Activated CD4-positive, alpha-beta memory T cell treated with anti-CD3 and anti-CD28 coated beads, Interleukin-2, amount 10 ng/mL, durations not matched to agents 7 days and 5 days (primary cell): ENCODE measurements at places on chromosomes 1 and 21. TPM values are rescaled to one million over a fixed set of nuclear protein-coding genes. Genes with fewer than 3 reads are reported as not detected.

Gene PHGDH
- total RNA-seq, result 143 TPM

Gene PBX1
- total RNA-seq, result 0.18 TPM

Gene CYP4A11
- total RNA-seq, result not detected

Gene TRIM58
- total RNA-seq, result 0.73 TPM

Gene FAM3B
- total RNA-seq, result not detected

- no peak for DNase-seq
Observed at GRCh38 chr1:39335216-39335615, 130.7 kb downstream of the MACF1 start.

- no peak for DNase-seq
Observed at GRCh38 chr1:153886127-153886526, 36.6 kb downstream of the GATAD2B start.

DNA sequence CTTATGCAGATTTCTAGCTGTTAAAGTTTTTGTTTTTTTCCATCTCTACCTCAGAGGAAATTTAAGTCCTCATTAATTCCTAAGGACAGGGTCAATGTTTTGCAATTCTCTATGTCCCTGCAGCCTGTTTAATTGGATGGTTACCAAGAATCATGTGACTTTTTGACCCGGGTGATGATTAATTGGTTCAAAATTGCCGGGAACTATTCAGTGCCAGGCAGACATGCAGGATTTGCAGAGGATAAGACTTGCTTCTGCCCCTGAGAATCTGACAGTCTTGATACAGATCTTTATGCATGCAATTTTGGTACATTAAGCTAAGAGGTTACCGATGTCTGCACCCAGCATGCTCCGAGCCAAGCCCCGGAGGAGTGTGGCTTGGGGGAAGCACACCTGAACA, 87.9 kb downstream of the PLPP3 start:
- no peak for DNase-seq

DNA sequence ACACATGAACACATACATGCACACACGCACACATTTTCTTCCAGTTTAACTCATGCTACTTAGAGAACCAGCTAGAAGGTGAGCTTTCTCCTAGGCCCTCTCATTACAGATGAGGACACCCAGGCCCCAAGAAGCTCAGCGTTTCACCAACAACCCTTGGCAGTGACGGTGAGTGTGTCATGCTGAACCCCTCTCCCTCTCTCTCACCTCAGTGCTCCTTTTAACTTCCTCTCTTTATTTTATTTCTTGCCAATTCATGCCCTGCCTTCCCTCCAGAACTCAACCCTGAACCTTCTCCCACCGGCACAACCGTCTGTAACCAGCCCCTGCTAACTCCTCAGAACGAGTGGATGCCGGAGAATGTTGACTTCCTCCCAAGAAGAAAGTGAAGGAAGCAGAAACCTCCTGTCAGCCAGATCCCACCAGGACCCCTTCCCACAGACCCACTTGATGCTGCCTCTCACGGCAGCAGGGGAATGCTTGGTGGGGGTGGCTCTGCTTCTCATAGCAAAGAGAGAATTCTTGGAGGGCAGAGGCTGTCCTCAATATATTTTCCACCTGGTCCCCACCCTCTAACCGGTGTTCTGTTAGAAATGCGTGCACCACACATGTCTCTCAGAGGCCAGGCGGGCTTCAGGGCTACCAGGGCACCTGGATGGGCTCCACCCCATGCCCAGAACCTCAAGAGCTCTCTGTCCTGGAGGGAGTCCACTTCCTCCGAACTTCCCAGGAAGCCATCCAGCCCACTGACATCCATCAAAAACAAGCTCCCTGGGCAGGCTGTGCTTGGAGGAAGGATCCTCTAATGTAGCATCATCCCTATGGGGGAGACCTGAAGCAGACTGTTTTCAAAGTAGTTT, 134.0 kb downstream of the TOMM20 start:
- no peak for DNase-seq

DNA sequence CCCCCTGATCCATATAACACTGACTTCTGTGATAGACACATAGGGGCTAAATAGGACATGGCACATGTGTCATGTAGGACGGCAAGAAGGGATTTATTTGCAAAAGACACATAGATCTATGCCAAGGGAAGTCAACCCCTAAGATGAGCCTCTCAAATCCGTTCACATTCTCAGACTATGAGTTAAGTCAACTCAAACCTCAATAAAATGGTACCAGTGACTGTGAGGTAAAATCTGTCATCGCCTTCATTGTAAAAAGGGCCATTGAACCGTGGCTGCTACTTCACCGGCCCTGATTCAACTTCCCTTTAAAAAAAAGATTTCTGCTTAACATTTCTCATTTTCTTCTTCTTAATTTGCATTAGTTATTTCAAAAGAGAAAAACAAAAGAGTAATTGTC, 144.0 kb downstream of the ZNF281 start:
- no peak for DNase-seq

DNA sequence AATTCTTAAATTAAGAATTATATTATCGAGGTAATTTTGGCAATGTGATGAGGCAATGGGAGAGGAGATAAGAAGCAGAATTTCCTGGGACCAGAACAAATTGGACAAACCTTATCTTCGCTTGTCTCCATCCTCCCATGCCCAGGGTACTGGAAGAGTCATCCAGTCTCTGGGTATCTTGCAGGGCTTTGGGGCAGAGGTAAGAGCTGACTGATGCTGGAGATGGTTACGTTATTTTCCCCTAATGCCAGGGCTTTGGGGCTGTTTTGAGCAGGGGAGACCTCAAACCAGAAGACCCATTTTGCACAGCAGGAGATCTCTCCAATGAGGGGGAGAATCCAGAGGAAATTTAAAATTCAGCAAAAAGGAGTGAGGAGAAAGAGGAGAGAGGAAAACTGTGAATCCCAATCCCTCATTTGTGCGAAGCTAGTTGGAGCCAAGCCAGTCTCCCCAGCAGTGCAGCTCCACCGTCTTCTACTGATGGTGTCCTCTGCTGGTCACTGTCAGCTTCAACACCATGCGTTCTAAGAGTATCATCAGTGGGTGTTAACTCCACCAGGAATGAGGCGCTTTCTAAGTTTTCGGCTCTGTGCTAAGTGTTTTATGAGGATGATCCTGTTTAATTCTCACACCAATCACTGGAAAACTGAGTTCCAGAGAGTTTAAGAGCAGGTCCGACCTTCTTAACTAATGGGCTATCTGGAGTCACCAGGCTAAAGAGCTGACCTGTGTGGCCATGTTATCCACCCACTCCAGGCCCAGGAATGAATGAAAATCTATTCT, 86.8 kb upstream of the CD34 start:
- DNase-seq, result peak; percentile 58

- no peak for DNase-seq
Observed at GRCh38 chr1:110346690-110347089, 7.5 kb downstream of the RBM15 start.

GRCh38 chr1:43861337-43861736, 72.3 kb upstream of the ARTN start:
- DNase-seq, result no peak

- DNase-seq, result no peak
Observed at GRCh38 chr21:45819478-45820170, 161.9 kb upstream of the COL6A1 start.
